SK-MEL-5 (cell line): ENCODE measurements at places on chromosomes 1 and 21. TPM values are rescaled to one million over a fixed set of nuclear protein-coding genes. Genes with fewer than 3 reads are reported as not detected.

DNA sequence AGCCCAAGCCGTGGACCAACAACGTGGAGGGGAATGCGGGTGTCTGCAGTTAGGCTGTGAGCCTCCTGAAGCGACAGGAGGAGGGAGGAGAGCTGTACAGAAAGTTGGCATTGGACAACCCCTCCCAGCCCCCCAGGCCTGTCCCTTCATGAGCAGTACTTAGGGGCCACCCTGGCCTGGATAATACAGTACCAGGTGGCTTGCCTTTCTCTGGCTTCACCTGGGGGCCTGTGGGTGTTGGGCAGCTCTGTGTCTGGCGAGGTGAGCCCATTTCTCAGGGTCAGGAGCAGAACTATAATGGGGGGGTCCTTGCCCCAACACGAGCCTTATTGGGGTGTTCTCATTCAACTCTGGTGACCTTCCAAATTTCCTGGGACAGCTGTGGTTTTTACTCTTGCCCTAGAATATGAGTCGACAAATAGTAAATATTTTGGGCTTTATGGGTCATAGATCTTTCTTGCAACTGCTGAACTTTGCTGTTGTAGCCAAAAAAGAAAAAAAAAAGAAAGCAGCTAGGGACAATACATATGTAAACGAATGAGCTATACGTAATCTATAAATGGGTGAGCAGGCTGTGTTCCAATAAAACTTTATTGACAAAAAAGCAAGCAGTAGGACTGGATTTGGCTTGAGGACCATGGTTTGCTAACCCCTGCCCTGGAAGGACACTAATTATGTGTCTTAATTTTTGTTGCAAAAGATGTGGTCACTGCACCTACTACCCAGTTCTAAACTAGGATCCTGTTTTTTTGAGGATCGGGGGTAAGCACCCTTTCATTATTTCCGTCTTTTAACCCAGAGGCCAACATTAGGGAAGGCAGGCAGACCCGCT lies 11.4 kb downstream of the COQ8A start:
- no peak for DNase-seq

DNA sequence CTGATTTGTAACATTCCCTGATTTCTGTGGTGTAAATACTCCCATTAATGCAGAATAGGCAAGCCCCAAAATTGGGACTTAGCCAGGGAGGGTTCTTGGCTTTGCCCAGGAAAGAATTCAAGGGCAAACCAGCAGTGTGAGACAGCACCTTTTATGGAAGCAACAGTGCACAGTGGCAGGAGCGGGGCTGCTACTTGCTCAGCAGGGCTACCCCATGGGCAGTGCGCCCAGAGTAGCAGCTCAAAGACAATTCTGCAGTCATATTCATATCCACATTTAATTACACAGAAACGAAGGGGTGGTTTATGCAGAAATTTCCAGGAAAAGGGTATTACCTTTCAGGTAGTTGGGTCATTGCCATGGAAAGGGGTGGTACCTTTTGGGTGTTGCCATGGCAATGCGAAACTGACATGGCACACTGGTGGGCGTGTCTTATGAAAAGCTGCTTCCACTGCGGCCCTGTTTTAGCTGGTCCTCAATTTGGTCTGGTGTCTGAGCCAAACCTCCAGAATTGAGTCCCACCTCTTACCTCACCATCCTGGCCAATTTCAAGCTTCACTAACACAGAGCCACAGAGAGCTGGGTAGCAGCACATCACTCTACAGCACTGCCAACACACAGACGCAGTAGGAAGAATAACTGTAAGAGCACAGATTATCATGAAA lies 35.9 kb downstream of the FHAD1 start:
- DNase-seq, result no peak

GRCh38 chr1:234584926-234585325 lies 25.1 kb downstream of the IRF2BP2 start:
- no peak for DNase-seq

GRCh38 chr1:2174348-2175054 lies 20.1 kb downstream of the FAAP20 start:
- peak; percentile 63 for DNase-seq

DNA sequence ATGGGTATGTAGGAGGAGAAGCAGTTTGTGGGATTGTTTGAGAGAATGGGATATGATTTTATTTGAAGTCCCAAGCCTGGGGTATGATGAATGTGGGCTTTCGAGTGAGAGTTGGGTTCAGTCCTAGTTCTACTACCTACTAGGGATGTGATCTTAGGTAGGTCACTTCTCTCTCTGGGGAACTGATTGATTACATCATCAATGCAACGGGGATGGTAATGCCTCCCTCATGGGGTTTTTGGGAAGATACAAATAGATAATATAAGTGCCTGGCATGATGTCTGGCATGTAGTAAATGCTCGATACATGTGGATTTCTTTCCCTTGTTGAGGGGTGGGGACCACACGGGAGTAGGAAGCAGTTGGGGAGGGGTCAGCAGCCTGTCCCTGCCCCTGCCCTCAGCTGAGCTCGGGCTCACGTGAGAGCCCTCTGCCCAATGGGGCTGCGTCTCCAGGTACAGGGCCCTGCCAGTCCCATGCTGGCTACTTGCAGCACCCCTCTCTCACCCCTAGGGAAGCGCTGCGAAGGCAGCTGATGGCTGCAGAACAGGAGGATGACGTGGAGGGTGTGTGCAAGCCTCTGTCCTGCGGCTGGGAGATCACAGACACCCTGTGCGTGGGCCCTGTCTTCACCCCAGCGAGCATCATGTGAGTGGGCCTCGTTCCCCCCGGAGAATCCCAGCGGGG lies 38.7 kb downstream of the AZIN2 start:
- no peak for DNase-seq

- peak; percentile 53 for DNase-seq
These were observed 9.0 kb downstream of the NSL1 start for GRCh38 chr1:212782422-212783154.

MCOLN3 gene
- 1.9 and 2.0 TPM in 2 replicates for total RNA-seq

PCP4 gene
- total RNA-seq, result 0.43 TPM in 1 of 2 replicates, not detected in the other

ATP1A4 gene
- 0.11 TPM in 1 of 2 replicates, not detected in the other for total RNA-seq

CD1C gene
- total RNA-seq, result not detected in 2 replicates

S100A14 gene
- not detected in 2 replicates for total RNA-seq

TDRD5 gene
- 0.05 and 0.21 TPM in 2 replicates for total RNA-seq

HYI gene
- total RNA-seq, result 0.74 and 2.5 TPM in 2 replicates

SPRR4 gene
- total RNA-seq, result not detected in 2 replicates
